CMK (cell line): ENCODE measurements at places on chromosomes 11 and 22.
A peak's percentile ranks its signal among the peaks of the same experiment; 100 is the strongest.

DNA sequence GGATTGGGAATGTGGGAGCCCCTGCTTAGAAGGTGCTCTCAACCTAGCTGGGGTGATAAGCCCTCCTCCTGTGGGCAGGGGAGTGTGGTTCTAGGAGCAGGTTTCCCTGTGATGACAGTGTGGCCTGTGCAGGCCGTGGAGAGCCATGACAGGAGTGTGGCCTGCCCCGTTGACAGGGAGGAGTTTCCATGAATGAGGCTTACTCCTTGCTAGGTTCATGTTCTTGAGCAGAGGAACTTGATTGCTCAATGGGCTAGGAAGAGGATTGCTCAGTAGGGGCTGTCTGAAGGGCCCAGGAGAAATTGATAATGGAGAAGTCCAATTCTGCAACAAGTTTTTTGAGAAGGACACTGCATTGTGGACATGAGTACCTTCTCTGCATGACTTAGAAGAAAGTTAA, 92.0 kb downstream of the PPP6R3 start:
- no peak for DNase-seq

DNA sequence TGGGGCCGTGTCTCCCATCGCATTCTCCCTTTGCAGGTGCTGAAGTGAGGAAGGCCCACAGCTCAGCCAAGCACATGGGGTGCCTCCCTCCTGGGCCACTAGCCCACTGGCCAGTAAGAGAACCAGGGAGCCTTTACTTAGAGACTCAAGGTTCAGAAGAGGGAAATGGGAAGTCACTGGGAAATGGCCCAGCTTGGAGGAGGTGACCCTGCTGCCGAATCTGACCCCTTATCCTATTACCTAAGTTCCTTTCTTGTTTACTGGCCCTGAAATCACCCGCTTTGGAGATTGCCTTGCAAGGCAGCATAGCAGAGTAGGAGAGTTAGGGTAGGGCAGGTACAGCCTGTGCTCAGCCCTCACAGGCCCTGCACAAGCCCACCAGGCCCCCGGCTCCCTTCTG, 24.4 kb downstream of the UPB1 start:
- no peak for DNase-seq

- no peak for DNase-seq
Measured at GRCh38 chr11:65593518-65594414, 1.8 kb downstream of the KCNK7 start.

DNA sequence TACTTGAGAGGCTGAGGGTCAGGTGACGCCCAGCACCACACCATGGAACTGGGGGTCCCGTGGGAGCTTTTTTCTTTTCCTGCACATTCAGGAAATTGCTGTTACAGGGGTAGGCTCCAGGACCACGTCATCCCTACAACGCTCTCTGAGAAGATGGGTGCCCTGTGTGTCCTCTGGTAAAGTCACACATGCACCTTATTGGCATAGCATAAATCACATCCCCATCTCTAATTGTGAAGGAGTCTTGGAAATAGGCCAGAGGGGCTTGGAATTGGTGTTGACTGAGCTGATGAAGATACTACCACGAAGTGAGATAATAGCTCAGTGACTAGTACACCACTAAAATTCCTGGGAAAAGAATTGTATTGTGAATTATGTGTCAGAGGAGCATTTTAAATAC, 57.6 kb downstream of the TNRC6B start:
- DNase-seq = no peak

GRCh38 chr22:38110863-38111852, 674 bp upstream of the BAIAP2L2 start:
- no peak for DNase-seq

DNA sequence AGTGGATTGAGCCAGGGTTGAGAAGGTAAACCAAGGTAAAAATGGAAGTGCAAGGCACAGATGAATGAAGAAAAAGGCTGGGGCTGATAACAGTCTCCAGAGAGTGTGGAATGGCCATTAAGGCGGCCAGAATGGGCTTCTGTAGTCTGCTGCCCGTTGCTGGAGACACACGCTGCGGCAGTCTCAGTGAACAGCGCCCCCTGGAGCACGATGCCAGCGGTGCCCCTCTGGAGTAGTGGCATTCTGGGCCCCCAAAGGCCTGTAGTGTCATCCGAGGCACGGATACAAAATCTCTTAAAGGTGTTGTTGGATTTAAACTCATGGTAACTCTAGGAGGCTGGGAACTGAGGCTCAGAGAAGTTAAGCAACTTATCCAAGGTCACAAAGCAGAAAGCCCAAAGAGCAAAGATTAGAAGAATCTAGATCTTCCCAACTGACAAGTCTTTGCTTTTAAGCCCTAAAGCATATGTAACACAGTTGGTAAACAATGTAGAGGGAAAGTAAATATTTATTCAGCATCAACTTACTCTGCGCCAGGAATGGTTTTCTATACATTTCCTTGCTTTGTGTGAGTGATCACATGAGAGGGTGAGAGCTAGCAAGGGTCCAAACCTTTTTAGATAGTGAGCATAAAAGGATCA, 18.2 kb downstream of the KCNJ1 start:
- DNase-seq = no peak

GRCh38 chr22:41524809-41525449, 19.3 kb downstream of the POLR3H start:
- DNase-seq = peak; percentile 37

- DNase-seq = no peak
Measured at GRCh38 chr11:127962416-127962815, 624.9 kb downstream of the ETS1 start.
